ENCODE measurements at places on chromosomes 4 and X.

DNA sequence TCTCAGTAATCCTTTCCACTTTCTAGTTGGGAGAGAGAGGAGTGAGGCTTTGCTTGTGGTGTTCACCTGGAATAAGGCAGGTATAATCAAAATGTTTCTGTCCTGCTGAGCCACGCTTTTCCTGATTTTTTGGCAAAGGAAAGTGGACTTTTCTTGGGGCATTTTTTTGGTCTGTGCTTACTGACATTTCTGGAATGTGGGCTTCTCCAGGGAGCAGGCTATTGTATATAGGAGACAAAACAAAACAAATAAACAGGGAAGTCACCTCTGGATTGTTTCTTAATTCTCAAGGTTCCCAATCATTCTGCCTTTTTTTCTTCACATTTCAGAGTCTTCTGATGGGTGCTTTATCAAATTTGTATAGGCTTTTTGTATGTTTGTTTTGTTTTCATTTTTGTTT is 25.7 kb upstream of the RP2 start:
- H3K27ac ChIP-seq, result no peak overlapping the region
- no peak for DNase-seq
- H3K4me1 ChIP-seq, result peaks cover 10% of the 10 kb centered on the region
- no peaks in the 10 kb centered on the region for H3K27me3 ChIP-seq
- peaks cover 3% of the 10 kb centered on the region for H3K36me3 ChIP-seq
- H3K4me3 ChIP-seq, result no peak overlapping the region

GRCh38 chr4:163540977-163541376 is 46.5 kb downstream of the TMA16 start:
- H3K27me3 ChIP-seq, result no peaks in the 10 kb centered on the region
- no peaks in the 10 kb centered on the region for H3K4me1 ChIP-seq
- DNase-seq, result no peak
- H3K36me3 ChIP-seq, result peaks cover 2% of the 10 kb centered on the region
- no peak overlapping the region for H3K4me3 ChIP-seq

GRCh38 chrX:109995155-109995554 is 7.8 kb upstream of the TMEM164 start:
- no peak overlapping the region for H3K27ac ChIP-seq
- no peak overlapping the region for H3K4me3 ChIP-seq
- no peaks in the 10 kb centered on the region for H3K27me3 ChIP-seq
- H3K4me1 ChIP-seq, result peaks cover 11% of the 10 kb centered on the region
- no peaks in the 10 kb centered on the region for H3K36me3 ChIP-seq
- DNase-seq, result no peak

DNA sequence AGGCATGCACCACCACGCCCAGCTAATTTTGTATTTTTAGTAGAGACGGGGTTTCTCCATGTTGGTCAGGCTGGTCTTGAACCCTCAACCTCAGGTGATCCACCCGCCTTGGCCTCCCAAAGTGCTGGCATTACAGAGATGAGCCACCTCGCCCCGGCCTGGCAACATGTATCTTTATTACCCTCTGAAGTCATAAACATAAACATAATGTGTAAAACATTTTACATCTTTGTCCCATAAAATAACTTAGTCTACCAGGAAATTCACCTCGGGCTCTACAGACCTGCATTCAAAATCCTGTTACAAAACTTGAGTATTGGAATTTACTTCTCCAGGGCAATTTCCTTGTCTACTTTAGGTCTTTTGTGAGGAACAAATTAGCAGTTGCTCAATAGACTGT is 68.1 kb upstream of the DUSP21 start:
- DNase-seq, result no peak
- no peak overlapping the region for H3K4me3 ChIP-seq
- H3K4me1 ChIP-seq, result no peaks in the 10 kb centered on the region
- no peaks in the 10 kb centered on the region for H3K27me3 ChIP-seq
- no peaks in the 10 kb centered on the region for H3K36me3 ChIP-seq

- H3K36me3 ChIP-seq, result no peaks in the 10 kb centered on the region
- no peaks in the 10 kb centered on the region for H3K27me3 ChIP-seq
- H3K4me3 ChIP-seq, result no peak overlapping the region
- no peak for DNase-seq
- no peaks in the 10 kb centered on the region for H3K4me1 ChIP-seq
These were observed 208.8 kb downstream of the UGT8 start for GRCh38 chr4:114807357-114807756.

DNA sequence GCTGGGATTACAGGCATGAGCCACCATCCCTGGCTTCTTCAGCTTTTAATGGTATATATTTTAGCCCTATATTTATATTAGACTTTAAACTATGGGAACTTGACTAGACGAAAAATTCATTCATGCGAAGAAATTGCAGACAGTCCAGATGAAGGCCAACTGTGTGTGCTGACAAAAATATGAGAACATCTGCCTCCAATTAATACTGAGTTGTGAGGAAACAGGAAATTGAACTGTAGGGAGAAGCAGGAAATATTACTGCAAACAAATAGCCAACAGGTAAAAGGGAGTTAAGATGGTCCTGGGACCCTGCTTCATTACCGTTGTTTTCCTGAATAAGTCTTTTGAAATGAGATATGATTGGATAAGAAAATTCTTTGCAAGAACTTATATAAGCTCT is 26.3 kb downstream of the MGARP start:
- DNase-seq, result no peak
- peaks cover 3% of the 10 kb centered on the region for H3K27me3 ChIP-seq
- H3K36me3 ChIP-seq, result no peaks in the 10 kb centered on the region
- no peak overlapping the region for H3K27ac ChIP-seq
- H3K4me3 ChIP-seq, result no peak overlapping the region
- H3K4me1 ChIP-seq, result no peaks in the 10 kb centered on the region

DNA sequence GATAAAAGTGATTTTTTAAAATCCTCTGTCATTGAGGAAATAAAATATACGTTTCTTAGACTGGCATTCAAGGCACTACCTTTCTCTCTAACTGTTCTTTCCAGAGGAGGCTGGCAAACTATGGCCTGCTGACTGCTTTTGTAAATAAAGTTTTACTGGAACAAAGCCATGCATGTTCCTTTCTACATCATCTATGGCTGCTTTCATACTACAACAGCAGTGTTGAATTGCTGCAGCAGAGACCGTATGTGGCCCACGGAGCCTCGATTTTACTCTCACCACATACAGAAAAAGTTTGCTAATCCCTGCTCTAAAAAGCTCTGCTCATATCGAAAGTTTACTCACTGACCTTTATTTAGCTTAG is 20.2 kb downstream of the SETD7 start:
- H3K27ac ChIP-seq, result no peak overlapping the region
- peaks cover 9% of the 10 kb centered on the region for H3K36me3 ChIP-seq
- no peak for DNase-seq

DNA sequence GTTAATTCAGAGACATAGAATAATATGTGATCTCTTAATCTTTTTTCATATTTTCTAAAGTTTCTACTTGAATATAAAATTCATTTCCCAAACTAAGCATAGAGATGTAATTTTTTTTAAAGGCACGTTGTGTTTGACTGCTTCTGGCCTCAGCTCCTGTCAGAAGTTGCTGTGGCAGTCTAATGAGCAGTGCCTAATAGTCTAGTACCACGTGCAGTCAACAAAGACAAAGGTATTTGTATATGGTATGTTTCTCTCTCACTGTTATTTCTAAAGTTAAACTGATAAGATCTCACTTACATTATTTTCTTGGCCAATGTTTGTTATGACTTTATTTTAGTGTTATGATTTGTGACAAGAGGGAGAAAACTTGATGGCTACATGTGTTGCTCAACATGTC is 48.6 kb upstream of the MCUB start:
- no peaks in the 10 kb centered on the region for H3K27me3 ChIP-seq
- H3K4me3 ChIP-seq, result no peak overlapping the region
- H3K27ac ChIP-seq, result no peak overlapping the region
- no peaks in the 10 kb centered on the region for H3K4me1 ChIP-seq
- DNase-seq, result no peak
- H3K36me3 ChIP-seq, result peaks cover 33% of the 10 kb centered on the region

GRCh38 chr4:88775529-88775928 is 77.9 kb upstream of the NAP1L5 start:
- peaks cover 15% of the 10 kb centered on the region for H3K36me3 ChIP-seq
- no peaks in the 10 kb centered on the region for H3K27me3 ChIP-seq
- no peak overlapping the region for H3K4me3 ChIP-seq
- H3K4me1 ChIP-seq, result peaks cover 7% of the 10 kb centered on the region

GRCh38 chr4:53917729-53918128 is 146.7 kb downstream of the CHIC2 start:
- no peak for DNase-seq
- H3K36me3 ChIP-seq, result no peaks in the 10 kb centered on the region
- no peak overlapping the region for H3K27ac ChIP-seq
- H3K4me1 ChIP-seq, result peaks cover 2% of the 10 kb centered on the region

DNA sequence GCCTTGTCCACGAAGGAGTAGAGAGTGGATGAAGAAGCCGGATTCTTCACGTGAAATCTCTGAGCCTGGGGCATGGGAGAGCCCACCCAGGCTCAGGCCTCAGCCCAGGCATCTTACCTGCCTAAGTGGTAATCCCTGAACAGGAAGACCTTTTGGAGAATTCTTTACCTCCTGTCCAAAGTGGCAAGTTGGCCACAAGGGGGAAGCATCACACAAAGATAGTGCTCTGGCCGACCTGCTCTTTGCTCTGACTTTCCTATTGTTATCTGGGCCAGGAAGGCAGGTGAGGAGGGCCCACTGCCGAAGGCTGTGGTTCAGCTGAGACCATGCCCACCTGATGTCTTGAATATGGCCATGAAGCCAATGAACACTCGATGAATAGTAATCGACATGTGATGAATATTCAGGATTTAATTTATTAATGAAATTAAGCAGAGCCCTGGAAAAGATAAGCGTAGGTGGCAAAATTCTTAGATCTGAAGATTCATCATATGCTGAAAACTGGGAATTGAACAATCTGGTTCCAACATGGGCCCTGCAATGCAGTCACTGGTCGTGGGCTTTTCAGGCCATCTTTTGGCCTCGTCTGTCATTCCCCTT is 93.8 kb downstream of the PDGFRA start:
- peak; percentile 67 for DNase-seq
- no peak overlapping the region for H3K4me3 ChIP-seq
- no peaks in the 10 kb centered on the region for H3K27me3 ChIP-seq

- no peak overlapping the region for H3K27ac ChIP-seq
- H3K36me3 ChIP-seq, result peaks cover 4% of the 10 kb centered on the region
- peaks cover 6% of the 10 kb centered on the region for H3K4me1 ChIP-seq
- H3K4me3 ChIP-seq, result no peak overlapping the region
- DNase-seq, result no peak
- H3K27me3 ChIP-seq, result peaks cover 3% of the 10 kb centered on the region
These were observed 75.8 kb downstream of the STIM2 start for GRCh38 chr4:26936284-26937065.

- peaks cover 24% of the 10 kb centered on the region for H3K36me3 ChIP-seq
- no peak for DNase-seq
- no peak overlapping the region for H3K27ac ChIP-seq
- no peaks in the 10 kb centered on the region for H3K27me3 ChIP-seq
- H3K4me3 ChIP-seq, result no peak overlapping the region
These were observed 220.4 kb upstream of the AGTR2 start for GRCh38 chrX:115949900-115950822.

- no peaks in the 10 kb centered on the region for H3K27me3 ChIP-seq
- H3K4me3 ChIP-seq, result no peak overlapping the region
- peaks cover 1% of the 10 kb centered on the region for H3K36me3 ChIP-seq
- H3K4me1 ChIP-seq, result no peaks in the 10 kb centered on the region
- no peak for DNase-seq
- no peak overlapping the region for H3K27ac ChIP-seq
These were observed 210.4 kb downstream of the PTTG2 start for GRCh38 chr4:38170338-38171169.

DNA sequence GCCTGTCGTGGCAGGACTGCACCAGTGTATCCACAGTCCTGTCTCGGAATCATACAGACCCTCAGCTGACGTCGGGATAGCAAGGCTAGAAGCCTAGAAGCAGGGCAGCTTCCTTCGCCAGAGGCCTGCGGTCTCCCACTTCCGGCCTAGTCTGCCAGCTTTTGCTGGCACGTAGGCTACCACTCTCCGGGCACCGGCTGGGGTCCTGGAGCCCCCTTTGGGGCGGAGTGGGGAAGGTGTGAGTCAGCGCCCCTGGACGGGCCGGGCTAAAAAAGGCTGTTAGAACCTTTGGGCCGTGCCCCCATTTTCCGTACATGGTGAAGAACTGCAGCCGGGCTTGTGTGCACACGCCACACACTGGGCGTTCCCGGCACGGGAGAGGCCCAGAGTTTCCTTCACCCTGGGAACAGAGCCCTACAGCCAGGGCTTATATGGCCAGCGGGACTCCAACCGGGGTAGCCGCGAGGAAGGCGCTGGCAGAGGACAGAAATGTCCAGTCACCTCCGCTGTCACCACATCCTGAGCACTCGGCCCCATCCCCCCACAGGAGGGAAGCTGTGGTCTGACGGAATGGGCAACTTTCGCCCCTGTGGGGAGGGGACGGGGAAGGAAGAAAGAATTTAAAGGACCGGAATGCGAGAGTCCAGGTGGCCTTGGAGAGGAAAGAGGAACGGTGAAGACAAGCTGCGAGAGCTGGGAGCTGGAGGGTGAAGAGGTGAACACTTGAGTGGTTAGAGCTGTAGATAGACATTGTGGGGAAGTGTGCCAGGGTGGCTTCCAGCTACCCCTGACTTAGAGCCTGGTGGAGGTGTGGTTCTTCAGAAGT is 4.6 kb downstream of the MAGIX start:
- DNase-seq, result no peak
- peaks cover 4% of the 10 kb centered on the region for H3K36me3 ChIP-seq
- H3K27me3 ChIP-seq, result peaks cover 20% of the 10 kb centered on the region
- peak overlapping the region; percentile 76 for H3K27ac ChIP-seq

GRCh38 chrX:154547245-154548027 is at the start of gene IKBKG:
Gene IKBKG (plus strand): TSS chrX:154547620. CDS start chrX:154552003, 4,383 bp downstream.
- peak within 1 kb of the TSS; percentile 78 for H3K4me3 ChIP-seq
- H3K27ac ChIP-seq, result peak within 1 kb of the TSS; percentile 88
- no peaks in the 10 kb centered on the region for H3K27me3 ChIP-seq
- peak; percentile 74 for DNase-seq
- H3K4me1 ChIP-seq, result peaks cover 7% of the 10 kb centered on the region
- peaks cover 6% of the 10 kb centered on the region for H3K36me3 ChIP-seq

GRCh38 chr4:70754470-70754869 is 32.7 kb downstream of the RUFY3 start:
- no peaks in the 10 kb centered on the region for H3K27me3 ChIP-seq
- H3K36me3 ChIP-seq, result no peaks in the 10 kb centered on the region
- no peak overlapping the region for H3K27ac ChIP-seq
- H3K4me1 ChIP-seq, result no peaks in the 10 kb centered on the region
- H3K4me3 ChIP-seq, result no peak overlapping the region

- no peak overlapping the region for H3K27ac ChIP-seq
- H3K36me3 ChIP-seq, result no peaks in the 10 kb centered on the region
- no peak overlapping the region for H3K4me3 ChIP-seq
- DNase-seq, result no peak
These were observed 45.5 kb upstream of the FAM241A start for GRCh38 chr4:112099701-112100297.

DNA sequence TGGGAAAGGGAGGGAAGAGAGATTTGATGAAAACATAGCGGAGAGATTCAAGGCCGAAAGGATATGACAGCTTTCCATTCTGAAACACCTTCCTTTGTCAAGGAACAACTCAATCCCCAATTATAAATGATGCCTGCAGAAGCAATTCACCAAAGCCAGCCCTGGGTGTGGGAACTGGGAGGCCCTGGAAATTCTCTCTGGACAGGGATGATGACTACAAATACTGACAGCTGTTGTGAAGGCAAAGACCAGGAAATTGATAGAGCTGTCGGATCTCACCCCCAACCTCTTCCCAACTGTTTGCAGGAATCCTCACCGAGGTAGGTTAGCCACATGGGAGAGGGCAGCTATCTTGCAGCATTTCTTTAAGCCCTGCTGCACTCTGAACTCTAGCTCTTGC is 54.3 kb downstream of the CCDC149 start:
- no peak overlapping the region for H3K27ac ChIP-seq
- no peak overlapping the region for H3K4me3 ChIP-seq
- no peak for DNase-seq
- H3K36me3 ChIP-seq, result peaks cover 25% of the 10 kb centered on the region
- H3K27me3 ChIP-seq, result no peaks in the 10 kb centered on the region
- peaks cover 6% of the 10 kb centered on the region for H3K4me1 ChIP-seq

- peak overlapping the region; percentile 69 for H3K27ac ChIP-seq
- no peak overlapping the region for H3K4me3 ChIP-seq
- peaks cover 12% of the 10 kb centered on the region for H3K4me1 ChIP-seq
- H3K27me3 ChIP-seq, result no peaks in the 10 kb centered on the region
These were observed 114.0 kb upstream of the INPP4B start for GRCh38 chr4:142960126-142960525.
